ENCODE measurements at places on chromosomes 4 and X.

DNA sequence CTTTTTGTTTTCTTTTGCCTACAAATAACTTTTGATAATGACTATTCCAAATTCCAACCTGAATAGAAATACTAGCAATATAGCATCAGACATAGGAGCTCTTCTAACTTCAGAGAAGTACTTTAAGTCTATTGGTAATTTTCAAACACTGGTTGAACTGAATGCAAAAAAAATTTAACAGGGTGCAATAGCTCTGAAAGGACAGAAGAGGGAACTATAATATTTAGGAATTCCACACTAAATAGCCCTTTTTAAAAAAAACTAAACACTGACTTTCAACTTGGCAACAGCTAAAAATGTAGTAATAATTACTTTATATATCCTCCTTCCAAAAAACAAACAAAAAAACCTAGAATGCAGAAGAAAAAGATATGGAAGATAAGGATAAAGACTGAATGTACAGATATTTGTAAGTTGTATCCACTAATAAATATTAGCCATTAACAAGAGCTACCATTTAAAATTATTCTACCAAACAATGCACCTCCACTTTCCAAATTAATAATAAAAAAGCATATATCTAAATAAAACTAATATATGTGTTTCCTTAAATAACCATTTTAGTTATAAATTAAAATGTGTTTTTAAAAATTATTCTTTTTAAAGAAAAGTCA is 81.4 kb downstream of the FBXW7 start:
- peak; percentile 21 for DNase-seq

- peak; percentile 23 for DNase-seq
Observed at GRCh38 chr4:168917138-168917779, 92.8 kb downstream of the CBR4 start.

DNA sequence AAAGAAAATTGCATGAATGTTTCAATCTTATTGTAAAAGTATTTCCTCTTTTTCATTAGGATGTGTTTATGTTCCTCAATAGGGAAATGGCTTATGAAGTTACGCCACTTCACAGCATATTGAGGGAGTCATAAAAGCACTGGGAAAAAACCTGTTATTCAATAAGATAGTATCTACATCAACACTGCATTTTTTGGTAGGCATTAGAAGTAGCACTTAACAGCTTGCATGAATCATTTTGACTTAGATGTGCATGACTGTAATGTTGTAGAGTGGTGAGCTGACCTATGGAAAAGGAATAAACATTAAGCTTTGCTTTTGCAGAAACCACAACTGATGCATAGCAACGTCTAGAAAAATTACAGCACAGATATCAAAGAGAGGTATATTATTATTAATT is 111.2 kb upstream of the GRXCR1 start:
- DNase-seq, result no peak

DNA sequence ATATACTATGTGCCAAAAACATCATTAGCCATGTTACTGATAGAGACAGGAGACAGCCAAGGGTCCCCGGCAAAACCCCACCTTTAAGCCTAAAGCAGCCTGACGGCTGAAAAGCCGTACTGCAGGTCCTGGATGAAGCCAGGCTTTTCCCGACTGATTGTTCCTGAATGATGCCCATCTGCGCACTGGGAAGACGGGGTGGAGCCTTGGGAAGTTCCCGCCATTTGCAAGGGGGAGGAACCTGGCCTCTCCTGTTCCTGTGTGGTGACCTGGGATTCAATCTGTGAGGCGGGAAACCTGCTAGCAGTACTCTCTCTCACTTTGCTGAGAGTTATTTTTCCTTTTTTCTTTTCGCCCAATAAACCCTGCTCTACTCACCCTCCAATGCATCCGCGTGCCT is 15.1 kb upstream of the CAMK2D start:
- no peak for DNase-seq

DNA sequence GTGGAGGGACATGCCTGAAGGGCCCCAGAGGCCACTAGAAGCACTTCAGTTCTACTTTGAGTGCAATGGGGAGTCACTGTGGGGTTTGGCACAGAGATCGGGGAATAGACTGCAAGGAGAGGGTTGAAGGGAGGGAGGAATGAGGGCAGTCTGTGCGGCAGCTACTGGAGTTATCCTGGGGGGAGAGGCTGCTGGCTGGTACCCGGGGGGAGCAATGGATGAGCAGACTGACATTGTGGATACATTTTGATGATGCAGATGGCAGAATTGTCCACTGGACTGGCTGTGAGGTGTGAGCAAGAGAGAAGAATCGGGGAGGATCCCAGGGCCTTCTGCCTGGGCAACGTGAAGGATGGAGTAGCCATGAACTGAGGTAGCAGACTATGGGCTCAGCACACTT is 2.8 kb upstream of the MAMLD1 start:
- no peak for DNase-seq

DNA sequence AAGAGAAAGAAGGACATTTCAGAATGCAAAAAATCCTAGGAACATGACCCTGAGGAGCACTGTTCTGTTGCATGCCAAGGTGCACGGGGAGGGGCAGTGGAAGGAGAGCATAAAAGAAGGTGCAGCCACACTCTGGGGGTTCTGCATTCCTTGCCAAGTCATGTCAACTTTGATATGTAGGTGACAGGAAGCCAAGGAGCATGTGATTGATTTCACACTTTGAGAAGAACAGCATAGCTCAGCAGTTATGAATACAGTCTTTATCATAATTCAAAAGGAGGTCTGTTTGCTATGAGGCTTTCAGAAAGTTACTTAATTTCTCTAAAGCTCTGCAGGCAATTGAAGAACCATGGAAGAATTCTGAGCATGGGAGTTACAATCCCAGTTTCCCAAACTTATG is 50.6 kb downstream of the SCFD2 start:
- no peak for DNase-seq

DNA sequence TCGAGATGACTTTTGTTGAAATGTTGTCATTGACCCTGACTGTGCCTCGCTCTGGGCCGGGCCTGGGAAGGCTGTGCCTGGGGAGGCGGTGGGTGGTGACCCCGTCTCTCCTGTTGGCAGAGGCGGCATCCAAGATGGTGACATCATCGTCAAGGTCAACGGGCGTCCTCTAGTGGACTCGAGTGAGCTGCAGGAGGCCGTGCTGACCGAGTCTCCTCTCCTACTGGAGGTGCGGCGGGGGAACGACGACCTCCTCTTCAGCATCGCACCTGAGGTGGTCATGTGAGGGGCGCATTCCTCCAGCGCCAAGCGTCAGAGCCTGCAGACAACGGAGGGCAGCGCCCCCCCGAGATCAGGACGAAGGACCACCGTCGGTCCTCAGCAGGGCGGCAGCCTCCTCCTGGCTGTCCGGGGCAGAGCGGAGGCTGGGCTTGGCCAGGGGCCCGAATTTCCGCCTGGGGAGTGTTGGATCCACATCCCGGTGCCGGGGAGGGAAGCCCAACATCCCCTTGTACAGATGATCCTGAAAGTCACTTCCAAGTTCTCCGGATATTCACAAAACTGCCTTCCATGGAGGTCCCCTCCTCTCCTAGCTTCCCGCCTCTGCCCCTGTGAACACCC is 36.4 kb downstream of the HTRA3 start:
- no peak for DNase-seq

DNA sequence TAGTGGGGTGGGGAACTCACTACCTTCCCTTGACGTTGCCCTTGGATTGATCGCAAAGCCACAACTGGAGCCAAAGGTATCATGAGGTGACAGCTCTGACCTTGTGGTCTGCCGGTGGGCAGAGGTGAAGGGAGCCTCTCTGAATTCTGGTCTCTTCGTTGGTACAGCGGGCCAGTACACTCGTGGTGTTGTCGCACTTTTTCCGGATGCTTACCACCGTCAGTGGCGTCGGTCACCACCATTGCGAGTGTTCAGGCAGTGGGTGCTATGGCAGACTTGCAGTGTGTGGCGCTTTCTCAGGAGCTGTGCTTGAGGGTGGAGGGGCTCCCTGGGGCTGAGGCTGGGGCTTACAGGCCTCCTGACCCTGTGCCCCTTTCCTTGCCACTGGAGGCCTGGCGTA is 5.2 kb upstream of the GRPEL1 start:
- no peak for DNase-seq

- DNase-seq, result no peak
Observed at GRCh38 chr4:131248314-131248713, 1900.8 kb upstream of the PCDH10 start.

GRCh38 chr4:26525136-26525770 is 35.0 kb upstream of the CCKAR start:
- peak; percentile 70 for DNase-seq

- no peak for DNase-seq
Observed at GRCh38 chrX:148504506-148504905, 4.1 kb downstream of the AFF2 start.

DNA sequence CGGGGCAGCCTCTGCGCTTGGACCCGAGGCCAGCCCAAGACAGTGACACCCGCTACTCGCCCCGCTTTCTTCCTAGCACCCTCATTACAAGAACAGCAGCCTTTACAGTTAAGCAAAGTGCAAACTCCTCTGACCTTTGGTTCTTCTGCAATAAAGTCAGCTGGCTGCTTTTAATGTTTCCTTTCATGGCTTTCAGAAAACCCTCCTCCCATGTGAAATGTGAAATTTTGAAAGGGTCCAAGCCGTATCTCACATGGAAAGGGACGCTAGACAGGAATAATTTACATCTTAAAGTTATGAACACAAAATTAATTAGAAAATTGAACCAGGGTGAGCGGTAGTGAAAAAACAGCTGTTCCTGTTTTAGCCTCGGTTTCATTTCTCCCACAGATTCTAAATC is 520.1 kb upstream of the FRG1 start:
- DNase-seq, result no peak

DNA sequence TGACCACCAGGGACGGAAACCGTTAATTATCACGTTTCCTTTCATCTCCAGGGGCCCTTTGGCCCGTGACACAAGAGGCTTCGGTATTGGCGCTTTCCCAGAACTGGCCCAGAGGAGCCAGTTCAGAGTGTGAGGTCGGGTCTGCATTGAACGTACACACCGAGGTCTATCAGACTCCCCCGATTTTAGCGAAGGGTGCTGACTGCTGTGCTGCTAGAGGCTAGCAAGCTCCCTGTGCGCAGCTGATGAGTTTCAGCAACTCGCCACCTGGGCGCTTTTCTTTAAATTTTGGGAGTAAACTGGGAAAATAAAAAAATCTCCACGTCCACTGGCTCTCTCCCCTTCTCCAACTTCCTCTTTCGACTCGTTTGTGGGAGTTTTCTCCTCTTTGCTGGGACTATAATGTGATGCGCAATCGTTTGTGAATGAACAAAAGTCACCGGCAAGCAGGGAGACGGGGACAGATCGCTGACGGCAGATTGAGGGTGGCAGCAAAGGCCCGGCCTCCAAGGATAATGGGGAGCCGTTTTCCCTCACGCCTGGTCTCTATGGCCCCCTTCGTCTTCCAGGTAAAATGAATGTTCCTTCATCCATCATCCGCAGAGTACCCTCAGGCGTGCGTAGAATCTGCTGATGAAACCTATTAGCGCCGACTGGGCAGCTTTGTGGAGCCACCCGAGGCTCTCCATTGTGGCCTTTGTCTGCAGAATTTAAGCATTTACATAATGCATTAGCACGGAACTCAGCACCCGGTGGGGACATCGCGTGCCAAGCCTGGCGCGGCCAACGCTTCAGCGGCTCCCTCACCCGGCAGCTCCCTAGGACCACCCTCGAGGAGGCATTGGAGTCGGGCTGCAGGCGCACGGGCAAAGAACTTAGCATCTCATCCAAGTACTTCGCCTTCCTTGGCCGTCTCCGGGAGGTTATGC is 1.6 kb upstream of the LRAT start:
- no peak for DNase-seq

DNA sequence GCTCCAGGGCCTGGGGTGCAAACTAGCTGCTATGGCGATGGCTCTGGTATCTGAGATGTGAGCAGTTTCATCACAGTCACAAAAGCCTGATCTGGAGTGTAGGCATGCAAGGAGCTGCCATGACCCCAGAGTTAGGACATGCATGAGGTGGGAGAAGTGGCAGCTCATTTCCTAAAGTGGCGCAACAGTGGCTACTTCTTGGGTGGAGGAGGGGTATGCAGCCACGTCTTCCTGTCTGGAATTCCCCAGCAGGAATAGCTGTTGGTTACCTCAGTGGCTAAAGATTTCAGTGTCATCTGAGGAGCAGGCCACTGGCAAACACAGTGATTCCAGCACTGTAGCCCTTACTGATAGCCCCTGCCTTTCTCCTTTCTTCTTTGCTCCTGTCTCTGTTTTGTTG is 1382.5 kb downstream of the C4orf33 start:
- peak; percentile 22 for DNase-seq

GRCh38 chrX:119757979-119758730 is at the start of gene SOWAHD:
TSS of gene SOWAHD (plus strand) at chrX:119758588. CDS start at chrX:119758668, 80 bp downstream.
- no peak for DNase-seq

- no peak for DNase-seq
Observed at GRCh38 chrX:123219916-123220315, 35.8 kb downstream of the GRIA3 start.
